Fibroblast of lung (primary cell): ENCODE measurements at places on chromosomes 16 and 17. TPM values are rescaled to one million over a fixed set of nuclear protein-coding genes. Genes with fewer than 3 reads are reported as not detected.
A peak's percentile ranks its signal among the peaks of the same experiment; 100 is the strongest.

DNA sequence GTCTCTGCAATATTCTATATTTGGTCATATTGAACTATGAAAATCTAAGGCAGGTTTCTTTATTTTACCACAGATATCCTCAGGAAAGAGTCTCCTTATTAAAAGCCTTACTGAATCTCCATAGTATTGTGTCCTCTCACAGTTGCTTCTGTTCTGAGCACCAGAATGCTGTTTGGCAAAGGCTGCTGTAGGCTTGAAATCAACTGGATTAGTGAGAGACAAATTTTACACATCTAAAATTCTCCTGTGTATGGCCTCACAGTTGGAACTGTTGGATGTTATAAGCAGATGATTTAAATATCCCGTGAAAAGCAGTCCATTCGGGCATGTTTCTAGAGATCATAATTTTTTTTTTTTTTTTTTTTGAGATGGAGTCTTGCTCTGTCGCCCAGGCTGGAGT lies 9.5 kb downstream of the CLTC start:
- no peak for DNase-seq
- peaks cover 3% of the 10 kb centered on the region for H3K4me1 ChIP-seq
- no peaks in the 10 kb centered on the region for H3K36me3 ChIP-seq

- H3K36me3 ChIP-seq, result peaks cover 37% of the 10 kb centered on the region
- no peak for DNase-seq
- H3K27ac ChIP-seq, result no peak overlapping the region
- H3K27me3 ChIP-seq, result no peaks in the 10 kb centered on the region
Observed at GRCh38 chr16:2056077-2056476, 8.3 kb downstream of the TSC2 start.

DNA sequence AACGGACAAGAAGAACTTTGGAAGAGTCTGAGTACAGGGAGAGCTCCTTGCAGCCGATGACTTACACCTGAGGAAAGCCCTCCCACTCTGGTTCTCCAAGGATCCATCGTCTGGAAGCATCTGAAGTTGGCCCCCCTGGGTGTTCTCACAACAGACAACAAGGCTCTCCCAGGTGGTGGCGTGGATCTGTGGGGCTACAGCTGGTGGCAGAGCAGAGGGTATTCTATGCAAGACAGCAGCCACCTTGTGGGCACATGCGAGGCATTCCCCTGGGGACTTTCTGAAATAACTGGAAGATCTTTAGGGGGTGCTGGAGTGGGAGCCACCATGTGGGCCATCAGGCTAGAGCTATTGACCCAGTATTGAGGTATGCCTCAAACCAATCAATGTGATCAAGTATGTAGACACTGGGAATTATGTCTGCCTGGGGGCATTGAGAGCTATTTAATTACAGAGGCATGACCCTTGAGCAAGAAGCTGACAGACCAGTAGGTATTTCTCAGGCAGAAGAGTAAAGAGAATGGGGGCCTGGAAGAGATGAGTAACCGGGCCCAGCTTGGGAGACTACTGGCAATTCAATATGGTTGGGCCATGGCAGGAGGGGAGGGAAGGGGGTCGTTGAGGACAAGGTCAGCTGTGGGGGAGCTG lies 6.9 kb upstream of the KRT19 start:
- H3K4me1 ChIP-seq, result peaks cover 5% of the 10 kb centered on the region
- DNase-seq, result no peak
- no peak overlapping the region for H3K4me3 ChIP-seq
- no peak overlapping the region for H3K27ac ChIP-seq
- no peaks in the 10 kb centered on the region for H3K36me3 ChIP-seq
- H3K27me3 ChIP-seq, result no peaks in the 10 kb centered on the region

DNA sequence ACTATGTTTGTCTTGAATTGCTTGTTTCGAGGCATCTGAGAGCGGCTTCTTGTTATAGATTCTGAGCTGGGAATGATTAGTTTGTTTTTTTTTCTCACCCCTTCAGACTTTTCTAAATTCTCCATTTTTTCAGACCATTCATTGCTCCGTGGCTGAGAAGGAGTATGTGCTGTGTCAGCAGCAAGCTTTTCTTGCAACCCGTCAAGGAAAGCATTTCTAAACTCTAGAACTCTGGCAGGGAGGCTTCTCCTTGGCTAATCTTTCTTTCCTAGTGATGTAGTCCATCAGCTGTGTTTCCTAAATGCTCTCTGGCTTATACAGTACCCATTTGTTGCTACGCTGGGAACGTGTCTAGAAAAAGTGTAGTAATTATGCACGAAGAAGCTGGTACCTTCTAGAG lies 133.5 kb downstream of the FTO start:
- no peak overlapping the region for H3K4me3 ChIP-seq
- H3K27ac ChIP-seq, result no peak overlapping the region
- DNase-seq, result peak; percentile 44
- no peaks in the 10 kb centered on the region for H3K27me3 ChIP-seq

DNA sequence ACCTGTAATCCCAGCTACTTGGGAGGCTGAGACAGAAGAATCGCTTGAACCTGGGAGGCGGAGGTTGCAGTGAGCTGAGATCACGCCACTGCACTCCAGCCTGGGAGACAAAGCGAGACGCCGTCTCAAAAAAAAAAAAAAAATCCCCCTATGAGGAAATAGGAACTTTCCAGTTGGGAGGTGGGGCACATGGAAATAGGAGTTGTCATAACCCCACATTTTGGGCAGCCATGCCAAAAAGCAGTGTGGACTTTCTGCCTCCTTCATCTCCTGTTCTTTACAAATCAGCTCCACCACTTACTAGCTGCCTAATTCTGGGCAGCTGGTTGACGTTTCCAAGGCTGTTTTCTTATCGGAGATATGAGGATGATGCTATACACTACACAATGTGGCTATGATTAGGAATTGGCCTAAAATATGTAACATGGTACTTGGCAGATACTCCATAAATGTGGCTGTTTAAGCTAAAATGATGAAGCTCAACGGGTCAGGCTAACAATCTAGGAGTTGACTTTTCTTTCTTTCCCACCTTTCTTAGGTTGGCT lies 21.5 kb upstream of the CCL5 start:
- no peak overlapping the region for H3K4me3 ChIP-seq
- no peaks in the 10 kb centered on the region for H3K27me3 ChIP-seq
- H3K36me3 ChIP-seq, result no peaks in the 10 kb centered on the region
- H3K27ac ChIP-seq, result no peak overlapping the region
- no peaks in the 10 kb centered on the region for H3K4me1 ChIP-seq

DNA sequence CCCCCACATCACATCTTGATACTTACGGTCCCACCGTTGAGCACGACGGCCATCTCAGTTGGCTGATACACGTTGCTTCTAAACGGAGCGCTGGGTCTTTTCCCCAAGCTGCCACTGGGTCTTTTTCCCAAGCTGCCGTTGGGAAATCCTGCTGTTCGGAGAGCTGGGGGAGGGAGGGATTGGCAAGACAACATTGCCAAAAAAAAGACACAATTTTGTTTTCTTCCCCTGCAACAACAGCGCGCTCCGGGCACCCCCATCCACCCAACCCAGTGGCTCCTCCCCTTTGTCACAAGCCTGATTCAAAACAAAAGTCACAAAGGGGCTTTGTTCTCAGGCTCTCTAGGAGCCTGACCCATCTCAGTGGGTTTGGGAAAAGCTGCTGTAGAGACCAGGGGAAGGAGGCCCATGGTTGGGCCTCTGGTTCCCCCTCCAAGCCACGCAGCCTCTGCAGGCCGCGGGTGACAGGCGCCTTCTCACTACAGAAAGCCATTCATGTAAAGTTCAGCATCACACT lies 22.8 kb downstream of the GPRC5B start:
- no peak overlapping the region for H3K4me3 ChIP-seq
- no peaks in the 10 kb centered on the region for H3K36me3 ChIP-seq
- DNase-seq, result no peak
- no peaks in the 10 kb centered on the region for H3K27me3 ChIP-seq

DNA sequence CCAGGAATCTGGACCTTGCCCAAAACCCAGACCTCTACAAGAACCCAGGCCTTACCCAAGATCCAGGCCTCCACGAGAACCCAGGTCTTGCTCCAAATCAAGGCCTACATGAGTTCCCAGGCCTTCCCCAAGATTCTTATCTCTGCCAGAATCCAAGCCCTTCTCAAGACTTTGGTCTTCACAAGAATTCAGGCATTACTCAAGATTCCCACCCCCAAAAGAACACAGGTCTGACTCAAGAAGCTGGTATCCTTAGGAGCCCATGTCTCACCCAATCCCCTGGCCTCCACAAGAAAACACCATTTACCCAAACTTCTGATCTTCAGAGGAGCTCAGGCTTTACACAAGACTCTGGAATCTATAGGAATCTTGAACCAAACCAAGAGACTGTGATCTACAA lies 2.6 kb downstream of the SPEM3 start:
- H3K27me3 ChIP-seq, result no peaks in the 10 kb centered on the region
- H3K4me3 ChIP-seq, result no peak overlapping the region
- no peak for DNase-seq
- H3K27ac ChIP-seq, result no peak overlapping the region
- H3K36me3 ChIP-seq, result no peaks in the 10 kb centered on the region
- H3K4me1 ChIP-seq, result no peaks in the 10 kb centered on the region

DNA sequence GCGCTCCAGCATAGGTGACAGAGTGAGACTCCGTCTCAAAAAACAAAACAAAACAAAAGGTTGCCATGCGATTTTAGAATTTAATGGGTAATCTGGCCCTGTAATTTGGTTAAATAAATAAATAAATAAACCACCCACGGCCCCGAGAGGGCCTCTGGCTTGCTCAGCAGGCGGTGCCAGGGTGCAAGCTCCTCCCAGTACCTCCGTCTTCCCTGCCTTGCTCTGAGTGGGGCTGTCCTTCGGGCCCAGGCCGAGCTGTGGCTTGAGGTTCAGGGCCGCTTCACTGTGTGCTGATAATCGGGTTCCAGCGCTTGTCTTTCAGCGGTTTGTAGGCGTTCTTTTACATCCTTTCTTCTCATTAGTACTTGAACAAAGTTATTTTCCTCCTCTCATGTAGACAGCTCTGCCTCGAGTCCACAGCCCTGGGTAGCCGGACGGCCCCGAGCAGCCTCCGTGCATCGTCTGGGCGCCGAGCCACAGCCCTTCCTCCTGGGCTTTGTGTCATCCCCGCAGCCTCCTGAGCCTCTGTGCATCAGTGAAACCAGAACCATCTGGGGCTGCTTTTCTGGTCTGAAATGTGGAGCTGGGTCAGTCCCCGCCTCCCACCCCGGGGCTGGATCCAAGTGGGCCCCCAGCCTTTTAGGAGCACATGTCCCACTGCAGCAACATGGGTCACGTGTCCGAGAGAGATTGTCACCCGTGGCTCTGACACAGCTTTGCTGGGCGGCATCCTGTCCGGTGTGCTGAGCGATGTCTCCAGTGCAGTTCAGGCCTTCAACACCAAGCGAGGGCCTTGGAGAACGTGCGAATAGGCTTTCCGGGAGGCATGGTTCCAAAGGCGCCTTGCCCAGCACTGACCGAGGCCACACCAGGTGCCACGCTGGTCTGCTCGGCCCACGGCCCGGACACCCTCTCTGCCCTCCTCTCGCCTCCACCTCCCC lies 157.4 kb upstream of the CHMP6 start:
- no peaks in the 10 kb centered on the region for H3K27me3 ChIP-seq
- H3K36me3 ChIP-seq, result no peaks in the 10 kb centered on the region
- no peak overlapping the region for H3K4me3 ChIP-seq
- H3K4me1 ChIP-seq, result peaks cover 19% of the 10 kb centered on the region
- H3K27ac ChIP-seq, result peak overlapping the region; percentile 99
- DNase-seq, result peak; percentile 77

DNA sequence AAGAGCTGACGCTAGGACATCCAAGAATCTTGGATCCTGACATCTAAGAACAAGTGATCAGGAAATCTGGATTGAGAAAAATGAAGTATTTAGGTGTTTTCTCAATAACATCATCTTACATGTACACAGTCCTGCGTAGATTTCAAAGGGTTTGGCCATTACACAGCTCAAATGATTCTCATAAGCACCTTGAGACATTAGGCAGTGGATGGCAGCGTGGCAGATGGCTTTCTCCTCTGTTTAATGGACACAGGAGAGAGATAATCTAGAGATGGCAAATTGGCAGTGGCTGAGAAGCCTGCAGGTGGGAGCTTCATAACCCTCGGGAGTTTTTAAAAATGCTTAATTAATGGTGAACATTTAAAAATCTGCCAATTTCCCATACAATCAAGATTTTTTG lies 137.5 kb downstream of the ZFHX3 start:
- H3K4me1 ChIP-seq, result peaks cover 2% of the 10 kb centered on the region
- no peak overlapping the region for H3K27ac ChIP-seq
- H3K36me3 ChIP-seq, result no peaks in the 10 kb centered on the region
- no peaks in the 10 kb centered on the region for H3K27me3 ChIP-seq
- H3K4me3 ChIP-seq, result no peak overlapping the region
- no peak for DNase-seq

DNA sequence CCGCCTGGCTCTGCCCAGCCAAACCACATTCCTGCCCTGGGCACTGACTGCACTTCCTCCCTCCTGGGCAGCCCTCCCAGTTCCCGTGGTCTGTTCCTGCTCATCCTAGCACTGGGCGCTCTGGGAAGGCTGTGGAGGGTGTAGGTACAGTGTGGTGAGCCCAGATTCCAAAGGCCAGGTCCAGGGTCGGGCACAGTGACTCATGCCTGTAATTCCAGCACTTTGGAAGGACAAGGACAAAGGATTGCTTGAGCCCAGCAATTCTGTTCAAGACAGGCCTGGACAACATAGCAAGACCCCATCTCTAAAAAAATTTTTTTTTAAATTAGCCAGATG lies 30.6 kb downstream of the C16orf74 start:
- DNase-seq, result no peak
- H3K27me3 ChIP-seq, result no peaks in the 10 kb centered on the region
- H3K36me3 ChIP-seq, result peaks cover 2% of the 10 kb centered on the region
- H3K4me3 ChIP-seq, result no peak overlapping the region

- H3K36me3 ChIP-seq, result no peaks in the 10 kb centered on the region
- H3K4me3 ChIP-seq, result no peak overlapping the region
- H3K27ac ChIP-seq, result no peak overlapping the region
- H3K27me3 ChIP-seq, result no peaks in the 10 kb centered on the region
- no peaks in the 10 kb centered on the region for H3K4me1 ChIP-seq
- no peak for DNase-seq
Observed at GRCh38 chr16:84453061-84453752, 51.3 kb downstream of the MEAK7 start.

DNA sequence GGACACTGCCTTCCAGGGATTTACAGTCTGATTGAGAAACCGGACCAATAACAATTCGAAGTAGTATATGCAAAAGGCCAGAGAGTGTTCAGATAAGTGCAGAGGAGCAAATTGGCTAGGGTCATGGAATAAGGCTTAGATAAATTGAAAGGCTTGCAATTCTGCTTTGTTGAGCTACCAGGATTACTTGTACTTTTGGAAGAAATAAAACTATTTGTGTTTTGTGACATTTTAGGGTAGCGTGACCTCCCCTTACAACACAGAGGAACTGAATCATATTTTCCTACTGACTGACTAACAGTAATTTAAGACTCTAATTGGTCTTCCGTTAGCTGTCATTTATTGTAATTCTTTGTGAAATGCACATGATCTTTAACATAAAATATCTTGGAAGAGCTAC lies 104.7 kb downstream of the PITPNC1 start:
- peak; percentile 74 for DNase-seq
- peak overlapping the region; percentile 44 for H3K27ac ChIP-seq
- H3K27me3 ChIP-seq, result no peaks in the 10 kb centered on the region
- no peaks in the 10 kb centered on the region for H3K36me3 ChIP-seq
- no peak overlapping the region for H3K4me3 ChIP-seq

GRCh38 chr17:60542071-60542470 lies 16.0 kb upstream of the APPBP2 start:
- no peak for DNase-seq
- H3K36me3 ChIP-seq, result no peaks in the 10 kb centered on the region
- H3K27me3 ChIP-seq, result no peaks in the 10 kb centered on the region
- H3K4me3 ChIP-seq, result no peak overlapping the region
- H3K27ac ChIP-seq, result no peak overlapping the region
- no peaks in the 10 kb centered on the region for H3K4me1 ChIP-seq

Gene NPTX1
- polyA plus RNA-seq, result 14.9 and 86.0 TPM in 2 replicates

Gene TOM1L2
- 35.9 and 47.4 TPM in 2 replicates for polyA plus RNA-seq

Gene KRT33B
- not detected in 2 replicates for polyA plus RNA-seq

Gene NPIPB12
- polyA plus RNA-seq, result 4.7 and 6.4 TPM in 2 replicates

Gene CDC27
- 137 TPM in 2 replicates for polyA plus RNA-seq
